ENCODE measurements at places on chromosomes 1 and 21. TPM values are rescaled to one million over a fixed set of nuclear protein-coding genes. Genes with fewer than 3 reads are reported as not detected.

Gene MUL1
- total RNA-seq, result 17.3 TPM

GRCh38 chr21:38954588-38955004, 148.9 kb downstream of the ETS2 start:
- peak; percentile 40 for DNase-seq

- no peak for DNase-seq
These were observed 30.1 kb downstream of the RHOU start for GRCh38 chr1:228765168-228765946.

Gene C1orf116
- 47.1 TPM for total RNA-seq
